ENCODE measurements at places on chromosomes 2 and 18.

GRCh38 chr2:241235859-241236593 lies 47.5 kb downstream of the ANO7 start:
- no peak for DNase-seq

GRCh38 chr2:223643309-223643708 lies 41.1 kb upstream of the SCG2 start:
- DNase-seq, result no peak

- DNase-seq, result no peak
These were observed 28.4 kb downstream of the OTX1 start for GRCh38 chr2:63078852-63079606.

DNA sequence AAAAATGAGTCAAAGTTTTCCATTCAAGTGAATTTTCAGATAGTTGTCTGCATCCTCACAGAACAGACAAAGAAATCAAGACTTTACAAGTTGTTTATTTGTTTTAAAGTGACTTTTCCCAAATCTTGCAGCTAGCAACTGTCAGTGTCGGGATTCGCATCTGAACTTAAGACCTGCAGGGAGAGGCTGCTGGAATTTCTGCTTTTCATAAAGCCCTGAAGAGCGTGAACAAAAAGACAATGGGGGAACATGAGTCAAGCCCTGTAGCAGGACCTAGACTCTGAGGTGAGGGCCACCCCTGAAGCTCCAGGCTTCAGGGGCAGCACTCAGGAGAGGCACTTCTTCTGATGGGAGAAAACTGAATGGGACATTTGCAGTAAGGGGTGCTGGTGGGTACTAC lies 108.2 kb upstream of the CTAGE1 start:
- DNase-seq, result no peak

DNA sequence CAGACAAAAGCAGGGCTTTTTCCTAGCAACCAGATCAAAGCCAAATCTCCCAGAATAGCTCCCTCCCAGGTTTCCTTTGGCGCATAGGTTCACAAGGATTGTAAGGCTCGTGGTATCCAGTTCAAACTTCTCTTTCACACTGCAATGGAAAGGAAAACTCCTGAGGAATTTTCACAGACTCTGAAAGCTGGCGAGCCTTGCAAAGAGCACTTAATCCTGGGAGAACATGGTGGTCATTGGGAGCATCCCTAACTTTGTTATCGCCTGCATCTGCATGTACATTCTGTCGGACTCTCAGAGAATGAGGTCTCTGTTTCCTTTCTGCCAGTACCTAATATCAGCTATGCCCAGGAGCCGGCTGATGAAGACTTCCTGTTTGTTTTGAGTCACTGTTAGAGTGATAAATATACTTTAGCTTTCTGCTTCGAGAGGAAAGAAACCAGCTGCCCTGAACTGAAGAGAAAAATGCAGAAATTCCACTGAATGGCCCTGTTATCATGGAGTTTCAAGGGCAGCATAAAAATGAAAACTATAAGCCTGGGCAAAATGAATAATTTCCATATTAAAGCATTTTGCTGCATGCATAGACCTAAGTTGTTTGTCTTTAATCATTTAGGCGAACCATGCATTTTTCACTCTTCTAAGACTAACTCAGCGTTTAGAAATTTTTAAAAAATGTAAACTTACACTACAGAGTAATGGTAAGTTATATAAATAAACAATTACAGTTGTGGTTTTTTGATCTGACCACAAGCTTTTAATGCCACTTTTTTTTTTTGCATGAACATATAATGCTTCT lies 76.4 kb upstream of the ZEB2 start:
- no peak for DNase-seq

GRCh38 chr2:233210843-233211547 lies 40.5 kb upstream of the ATG16L1 start:
- DNase-seq, result no peak

DNA sequence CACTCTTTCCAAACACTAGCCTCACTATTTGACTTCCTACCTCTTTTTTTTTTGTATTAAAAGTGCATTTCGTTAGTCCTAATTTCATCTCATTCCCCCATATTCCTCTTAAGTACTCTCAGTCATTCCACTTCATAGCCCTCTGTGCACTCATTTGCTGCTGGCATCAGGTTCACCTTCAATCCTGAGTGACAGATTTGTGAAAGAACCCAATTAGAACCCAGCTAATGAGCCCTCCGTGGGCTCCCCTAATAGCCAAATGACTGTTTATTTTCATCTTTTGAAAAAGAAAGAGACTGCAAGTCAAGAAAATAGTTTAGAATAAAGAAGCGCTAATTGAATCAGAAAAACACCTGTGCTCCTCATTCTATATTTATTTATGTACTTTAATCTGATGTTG lies 512.1 kb upstream of the LRATD1 start:
- no peak for DNase-seq

DNA sequence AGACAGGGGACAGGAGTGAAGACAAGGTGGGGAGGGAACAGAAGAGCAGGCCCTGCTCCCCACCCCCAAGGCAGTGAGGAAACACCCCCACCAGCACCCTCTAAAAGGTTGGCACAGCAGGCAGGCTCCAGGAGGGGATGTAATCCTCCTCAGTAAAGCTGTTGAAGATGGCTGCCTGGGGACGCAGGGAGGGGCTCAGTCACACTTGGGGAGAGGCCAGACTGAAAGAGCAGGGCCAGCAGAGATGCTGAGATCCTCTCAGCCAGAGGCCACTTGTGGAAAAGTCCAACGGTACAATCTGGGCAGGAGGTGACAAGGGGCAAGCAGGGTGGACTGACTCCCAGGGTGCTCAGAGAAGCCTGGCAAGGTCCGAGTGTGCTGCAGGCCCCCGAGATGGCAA lies 154.8 kb upstream of the ID2 start:
- DNase-seq, result no peak

DNA sequence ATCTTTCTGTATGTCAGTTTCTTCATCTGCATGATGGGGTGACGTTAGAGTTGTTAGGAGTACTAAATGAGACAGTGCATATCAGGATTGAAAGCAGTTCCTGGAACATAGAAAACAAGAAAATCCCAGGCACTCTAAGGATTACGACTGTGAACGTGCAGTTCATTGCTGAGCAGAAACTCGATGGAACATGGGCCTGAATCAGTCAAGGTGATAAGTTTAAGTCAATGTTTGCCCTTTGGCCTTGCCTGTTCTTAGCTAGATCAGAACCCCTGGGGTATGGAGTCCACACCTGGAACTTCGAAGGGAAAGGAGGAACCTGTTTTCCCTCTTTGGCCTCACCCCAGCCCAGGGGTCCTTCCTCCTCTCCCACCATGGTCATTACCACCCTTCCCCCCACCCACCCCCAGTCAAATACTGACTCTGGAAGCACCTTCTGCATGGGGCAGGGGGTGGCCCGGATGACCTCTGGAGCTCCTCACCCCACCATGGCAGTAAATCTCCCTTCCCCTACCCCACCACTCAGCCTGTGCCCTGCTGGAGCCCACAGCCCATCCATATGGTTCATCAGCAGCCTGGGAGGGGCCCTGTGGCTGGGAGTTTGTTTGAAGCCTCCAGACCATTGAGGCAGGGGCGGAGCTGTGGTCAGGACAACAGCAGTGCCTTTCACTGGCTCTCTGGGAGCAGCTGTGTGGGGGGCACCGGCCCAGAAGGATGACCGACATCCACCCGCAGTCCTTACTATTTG lies 164.1 kb downstream of the SMAD7 start:
- no peak for DNase-seq

GRCh38 chr18:407626-408224 lies 92.8 kb downstream of the COLEC12 start:
- DNase-seq, result no peak
